ENCODE measurements at places on chromosomes 11 and 22.
A peak's percentile ranks its signal among the peaks of the same experiment; 100 is the strongest.

- no peak for DNase-seq
Measured at GRCh38 chr22:50581950-50582492, 628 bp downstream of the CHKB start.

DNA sequence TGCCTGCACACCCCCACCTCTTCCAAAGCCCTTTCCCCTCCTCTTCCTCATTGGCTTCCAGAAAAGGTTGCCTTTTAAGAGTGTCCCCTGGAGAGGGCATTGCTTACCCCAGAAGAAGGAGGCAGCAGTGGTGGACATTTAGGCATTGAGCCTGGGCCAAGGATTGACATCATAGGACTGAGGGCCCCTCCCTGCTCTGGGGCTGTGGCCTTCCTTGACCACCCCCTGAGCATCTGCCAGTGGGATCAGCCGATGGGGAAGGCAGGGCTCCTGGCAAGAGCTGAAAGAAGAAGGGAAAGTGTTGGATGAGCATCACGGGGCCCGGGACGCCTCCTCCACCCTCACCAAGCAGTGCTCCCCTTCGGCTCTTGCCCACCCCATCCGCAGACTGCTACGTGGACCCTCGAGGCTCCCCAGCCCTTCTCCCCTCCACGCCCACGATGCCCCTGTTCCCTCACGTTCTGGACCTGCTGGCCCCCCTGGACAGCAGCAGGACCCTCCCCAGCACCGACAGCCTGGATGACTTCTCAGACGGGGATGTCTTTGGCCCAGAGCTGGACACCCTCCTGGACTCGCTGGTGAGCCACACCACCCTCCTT, 37.4 kb downstream of the ZC3H7B start:
- DNase-seq, result no peak

- no peak for DNase-seq
Measured at GRCh38 chr11:122062763-122063162, 53.3 kb downstream of the BLID start.

- DNase-seq, result no peak
Measured at GRCh38 chr11:121109916-121110586, 9.0 kb downstream of the TECTA start.

GRCh38 chr11:108224366-108224765, 1.5 kb downstream of the ATM start:
- DNase-seq, result no peak

DNA sequence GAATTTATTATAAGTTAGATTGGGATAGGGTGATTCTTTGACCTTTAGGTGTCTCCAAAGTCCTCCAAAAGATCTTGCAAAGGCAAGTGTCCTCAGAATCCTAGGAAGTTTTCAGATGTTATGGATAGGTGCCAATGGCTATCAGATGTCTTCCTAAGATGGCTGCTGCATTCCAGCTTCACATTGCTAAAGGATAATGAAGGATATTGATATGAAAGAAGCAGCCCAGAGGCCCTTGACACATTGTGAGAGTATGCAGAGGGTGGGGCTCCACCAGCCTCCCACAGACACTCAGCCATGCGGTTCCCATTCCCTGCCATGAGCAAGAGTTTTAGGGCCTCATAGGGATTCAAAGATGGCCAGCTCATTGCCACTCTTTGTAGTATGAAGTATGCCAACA, 22.3 kb upstream of the GLYATL2 start:
- DNase-seq, result no peak

DNA sequence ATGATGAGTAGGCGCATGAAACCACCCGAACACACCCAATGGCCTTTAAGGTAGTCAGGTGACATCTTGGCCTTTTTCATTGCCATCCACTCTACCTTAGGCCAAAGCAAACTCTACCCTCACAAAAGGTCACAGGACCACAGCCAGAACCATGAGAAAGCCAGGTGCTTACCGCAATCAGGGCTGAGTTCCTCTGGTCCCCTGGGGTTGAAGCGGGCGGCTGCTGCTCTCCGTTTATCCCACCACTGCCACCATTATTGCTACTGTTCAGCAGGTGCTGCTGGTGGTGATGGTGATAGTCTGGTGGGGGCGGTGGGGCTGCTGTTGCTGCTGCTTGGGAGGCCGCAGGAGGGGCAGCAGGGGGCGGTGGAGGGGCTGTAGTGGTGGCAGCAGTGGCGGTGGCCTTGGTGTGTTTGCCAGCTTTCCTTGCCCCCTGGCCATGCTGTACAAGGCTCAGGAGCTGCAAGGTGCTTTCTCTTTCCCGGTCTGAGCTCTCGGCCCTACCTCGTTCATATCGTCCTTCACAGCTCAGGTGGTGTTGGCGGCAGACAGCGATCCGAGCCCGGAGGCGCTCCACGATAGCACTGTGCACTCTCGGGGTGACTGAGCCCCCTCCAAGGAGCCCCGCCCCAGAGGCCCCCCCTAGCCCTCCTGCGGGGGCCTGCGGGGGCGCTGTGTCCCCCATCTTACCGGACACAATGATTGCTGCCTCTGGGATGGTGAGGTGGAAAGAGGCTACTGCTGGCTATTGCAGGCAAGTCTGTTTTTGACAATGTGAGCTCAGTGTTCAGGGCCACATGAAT, 1.6 kb downstream of the MAML2 start:
- DNase-seq, result no peak

DNA sequence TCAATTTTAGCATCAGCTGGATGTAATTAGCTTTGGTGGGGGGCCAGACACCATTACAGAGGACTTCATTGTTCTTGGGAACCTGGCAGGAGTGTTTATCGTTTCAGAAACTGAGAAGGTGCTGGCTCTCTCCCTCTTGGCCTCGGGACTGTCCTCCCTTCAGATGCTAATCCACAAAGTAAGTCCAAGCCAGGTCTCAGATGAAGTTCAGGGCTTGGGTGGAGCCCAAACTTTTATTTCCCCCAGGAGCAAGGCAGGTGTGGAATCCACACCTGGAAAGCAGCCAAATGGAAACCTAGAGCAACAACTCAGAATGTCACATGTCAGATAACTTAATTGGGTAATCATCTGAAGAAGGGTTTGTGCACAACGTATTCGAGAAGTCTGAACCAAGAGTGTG, 119.2 kb downstream of the ME3 start:
- no peak for DNase-seq

- DNase-seq, result no peak
Measured at GRCh38 chr11:85889676-85890579, 34.7 kb downstream of the CCDC83 start.

DNA sequence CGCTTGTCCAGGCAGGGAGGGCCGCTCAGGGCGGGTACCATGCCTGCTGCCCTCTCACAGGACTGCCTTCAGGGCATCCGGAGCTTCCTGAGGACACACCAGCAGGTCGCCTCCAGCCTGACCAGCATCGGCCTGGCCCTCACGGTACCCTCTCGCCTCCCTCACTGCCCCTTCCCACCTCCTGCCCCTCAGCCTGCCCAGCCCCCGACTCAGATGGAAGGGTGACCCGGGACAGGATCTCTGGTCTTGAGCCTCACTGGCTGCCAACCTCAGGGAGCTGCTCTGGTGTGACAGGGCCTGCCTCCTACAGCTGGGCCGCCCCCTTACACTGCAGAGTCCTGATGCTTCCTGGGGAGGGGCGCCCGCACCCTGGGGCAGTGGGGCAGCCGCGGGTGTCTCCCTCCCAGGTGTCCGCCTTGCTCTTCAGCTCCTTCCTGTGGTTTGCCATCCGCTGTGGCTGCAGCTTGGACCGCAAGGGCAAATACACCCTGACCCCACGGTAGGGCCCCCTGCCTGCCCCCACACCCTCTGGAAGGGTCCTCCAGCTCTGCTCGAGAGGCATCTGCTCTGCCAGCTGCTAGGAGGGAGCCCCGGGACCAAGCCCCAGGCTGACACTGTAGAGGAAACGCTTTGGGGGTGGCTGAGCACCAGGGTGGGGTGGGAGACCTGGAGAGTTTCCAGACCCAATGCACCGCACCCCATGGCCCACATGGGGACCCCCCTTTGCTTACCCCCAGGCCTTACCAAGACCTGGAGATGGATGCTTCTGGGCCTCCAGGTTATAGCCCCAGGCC, 14.6 kb downstream of the TSPAN32 start:
- DNase-seq, result no peak

GRCh38 chr22:37275134-37275533, 7.2 kb upstream of the CYTH4 start:
- DNase-seq, result no peak

GRCh38 chr22:27686534-27686933, 115.0 kb downstream of the MN1 start:
- no peak for DNase-seq

DNA sequence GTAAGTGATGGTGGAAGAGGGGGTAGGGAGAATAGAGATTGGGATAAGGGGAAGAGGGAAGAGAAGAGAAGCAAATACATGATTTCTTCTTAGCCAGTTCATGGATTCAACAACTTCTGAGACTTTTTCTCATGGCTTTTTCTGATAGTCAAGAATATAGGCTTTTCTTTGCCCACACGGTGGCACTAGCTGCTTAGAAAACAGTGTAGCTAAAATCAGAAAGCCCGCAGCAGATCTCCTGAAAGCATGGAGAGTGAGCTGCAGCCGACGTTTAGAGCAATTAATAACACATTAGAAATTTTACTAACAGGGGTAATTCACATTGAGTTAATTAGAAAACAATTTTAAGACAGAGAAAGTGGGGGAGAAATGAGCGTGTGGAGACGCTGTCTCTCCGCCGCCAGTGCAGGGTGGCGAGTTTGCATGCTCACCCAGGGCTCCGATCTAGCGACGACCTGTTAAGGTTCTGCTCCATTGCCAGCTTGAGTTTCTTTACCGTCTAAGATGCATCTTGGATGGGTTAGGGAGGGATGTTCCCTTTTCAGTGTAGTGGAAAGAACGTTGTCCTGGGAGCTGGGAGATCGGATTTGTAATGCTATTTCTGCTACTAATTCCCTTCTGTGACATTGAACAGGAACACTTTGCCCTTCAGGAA, 3.3 kb upstream of the RAG1 start:
- peak; percentile 76 for DNase-seq

GRCh38 chr11:48081151-48082010, 101.0 kb downstream of the PTPRJ start:
- no peak for DNase-seq

- DNase-seq, result no peak
Measured at GRCh38 chr11:73270855-73271477, 1.2 kb upstream of the P2RY6 start.

DNA sequence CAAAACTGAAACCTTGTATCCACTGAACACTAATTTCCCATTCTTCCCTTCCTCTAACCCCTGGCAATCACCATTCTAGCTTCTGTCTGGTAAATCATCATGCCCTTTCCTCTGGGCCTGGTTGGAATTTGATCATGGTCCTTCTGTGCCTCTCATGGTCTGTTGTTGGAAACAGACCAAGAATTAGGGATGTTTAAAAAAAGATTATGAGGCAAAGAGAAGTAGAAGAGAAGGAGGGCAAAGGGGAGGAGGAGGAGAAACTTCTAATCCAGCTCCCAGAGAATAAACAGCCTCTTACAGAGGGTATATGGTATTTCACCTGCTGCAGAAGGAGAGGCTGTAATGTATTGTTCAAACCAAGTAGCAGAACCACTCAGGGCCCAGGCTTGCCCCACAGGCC, 10.6 kb downstream of the BCO2 start:
- peak; percentile 3 for DNase-seq

All from NCI-H187 (cell line).